GM12864 (cell line): ENCODE measurements at places on chromosomes 3 and 15.

GRCh38 chr15:58286523-58286922, 145.3 kb upstream of the LIPC start:
- DNase-seq = no peak

DNA sequence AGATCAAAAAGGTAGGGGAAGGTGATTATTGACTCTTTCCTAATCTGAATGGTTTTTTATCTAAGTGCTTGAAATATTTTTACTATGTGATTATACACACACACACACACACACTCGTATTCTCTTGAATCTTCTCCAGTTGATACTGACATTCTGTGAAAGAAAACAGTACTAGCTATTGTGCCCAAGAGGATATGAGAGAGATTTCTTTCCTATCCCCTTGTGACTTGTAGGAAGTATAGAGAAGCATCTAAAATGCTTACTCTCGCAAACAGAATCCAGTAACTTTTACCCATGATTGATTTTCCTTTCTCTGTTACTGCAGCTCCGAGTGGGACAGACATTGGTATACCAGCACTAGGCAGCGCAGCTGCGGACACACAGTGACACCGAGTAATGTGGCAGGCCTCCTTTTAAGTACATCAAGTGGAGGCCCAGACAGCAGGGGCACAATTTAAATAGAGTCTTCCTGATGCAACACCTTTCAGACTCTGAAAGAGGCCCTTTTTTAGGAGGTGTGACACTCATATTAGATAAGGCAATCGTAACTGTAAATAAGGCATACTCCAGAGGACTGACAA, 421.0 kb upstream of the CNTN4 start:
- no peak for DNase-seq

- DNase-seq = no peak
Observed at GRCh38 chr15:32007355-32007960, 22.9 kb upstream of the CHRNA7 start.

GRCh38 chr3:8164145-8164544, 337.5 kb upstream of the LMCD1 start:
- DNase-seq = no peak

GRCh38 chr3:149493315-149494021, 19.0 kb downstream of the TM4SF4 start:
- no peak for DNase-seq

DNA sequence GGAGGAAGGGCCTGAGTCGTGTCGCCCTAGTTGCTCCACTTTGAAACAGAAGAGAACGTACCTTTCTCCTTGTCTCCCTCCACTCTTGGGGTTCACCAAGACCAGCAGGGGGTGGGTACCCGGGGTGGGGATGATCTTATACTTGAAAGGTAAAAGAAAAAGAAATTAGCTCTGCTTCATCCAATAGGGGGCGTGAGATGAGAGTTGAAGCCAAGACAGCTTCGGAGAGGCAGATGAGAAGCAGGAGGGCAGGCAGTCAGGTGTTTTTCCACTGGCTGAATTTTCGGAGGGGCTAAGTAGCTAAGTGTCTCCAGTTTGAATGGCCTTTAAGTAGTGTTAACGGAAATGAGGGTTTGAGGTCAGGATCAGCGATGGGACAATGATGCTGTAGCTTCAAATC, 100.4 kb downstream of the DGKG start:
- DNase-seq = no peak

DNA sequence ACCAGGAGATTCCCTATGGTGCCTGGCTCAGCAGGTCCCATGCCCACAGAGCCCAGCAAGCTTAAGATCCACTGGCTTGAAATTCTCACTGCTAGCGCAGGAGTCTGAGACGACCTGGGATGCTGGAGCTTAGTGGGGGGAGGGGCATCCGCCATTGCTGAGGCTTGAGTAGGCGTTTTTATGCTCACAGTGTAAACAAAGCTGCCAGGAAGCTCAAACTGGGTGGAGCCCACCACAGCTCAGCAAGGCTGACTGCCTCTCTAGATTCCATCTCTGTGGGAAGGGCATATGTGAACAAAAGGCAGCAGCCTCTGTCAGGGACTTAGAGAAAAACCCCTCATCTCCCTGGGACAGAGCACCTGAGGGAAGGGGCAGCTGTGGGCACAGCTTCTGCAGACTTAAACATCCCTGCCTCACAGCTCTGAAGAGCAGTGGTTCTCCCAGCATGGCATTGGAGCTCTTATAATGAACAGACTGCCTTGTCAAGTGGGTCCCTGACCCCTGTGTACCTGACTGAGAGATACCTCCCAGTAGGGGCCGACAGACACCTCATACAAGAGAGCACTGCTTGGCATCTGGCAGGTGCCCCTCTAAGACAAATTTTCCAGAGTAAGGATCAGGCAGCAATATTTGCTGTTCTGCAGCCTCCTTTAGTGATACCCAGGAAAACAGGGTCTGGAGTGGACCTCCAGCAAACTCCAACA, 231.5 kb upstream of the SETMAR start:
- DNase-seq = no peak

DNA sequence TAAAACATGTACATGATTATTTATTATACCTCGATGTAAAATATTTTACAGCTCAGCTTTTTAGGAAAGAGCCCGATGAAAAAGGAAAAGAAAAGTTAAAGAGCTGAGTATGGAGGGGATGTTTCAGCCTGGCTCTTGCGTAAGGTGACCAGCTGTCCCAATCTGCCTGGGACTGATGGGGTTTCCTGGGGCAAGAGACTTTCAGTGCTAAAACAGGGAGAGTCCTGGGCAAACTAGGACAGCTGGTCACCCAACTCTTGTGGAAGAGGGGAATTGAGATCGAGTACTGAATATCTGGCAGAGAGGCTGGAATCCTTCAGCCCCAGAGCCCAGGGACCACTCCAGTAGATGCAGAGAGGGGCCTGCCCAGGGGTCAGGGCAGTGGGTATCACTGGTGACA, 21.0 kb downstream of the DUOX2 start:
- no peak for DNase-seq

DNA sequence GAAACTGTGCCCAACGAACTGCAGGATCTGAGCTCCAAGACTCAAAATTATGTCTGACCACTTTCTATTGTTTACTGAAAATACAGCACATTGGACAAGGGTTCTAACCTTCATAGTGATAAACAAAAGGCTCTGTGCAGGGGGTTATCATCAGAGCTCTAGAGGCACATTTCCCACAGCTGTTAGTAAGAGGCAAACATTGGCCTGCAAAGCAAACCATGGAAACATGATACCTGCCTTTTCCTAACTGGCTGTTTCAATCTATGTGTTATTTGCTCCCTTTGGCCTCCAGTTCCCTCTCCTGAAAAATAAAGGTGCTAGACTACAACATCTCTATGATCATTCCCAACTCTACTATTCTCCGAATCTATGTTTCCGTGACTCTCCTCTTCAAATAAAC, 159.7 kb upstream of the ARHGEF26 start:
- DNase-seq = no peak

- DNase-seq = no peak
Observed at GRCh38 chr15:35557544-35557943, 11.6 kb upstream of the DPH6 start.

DNA sequence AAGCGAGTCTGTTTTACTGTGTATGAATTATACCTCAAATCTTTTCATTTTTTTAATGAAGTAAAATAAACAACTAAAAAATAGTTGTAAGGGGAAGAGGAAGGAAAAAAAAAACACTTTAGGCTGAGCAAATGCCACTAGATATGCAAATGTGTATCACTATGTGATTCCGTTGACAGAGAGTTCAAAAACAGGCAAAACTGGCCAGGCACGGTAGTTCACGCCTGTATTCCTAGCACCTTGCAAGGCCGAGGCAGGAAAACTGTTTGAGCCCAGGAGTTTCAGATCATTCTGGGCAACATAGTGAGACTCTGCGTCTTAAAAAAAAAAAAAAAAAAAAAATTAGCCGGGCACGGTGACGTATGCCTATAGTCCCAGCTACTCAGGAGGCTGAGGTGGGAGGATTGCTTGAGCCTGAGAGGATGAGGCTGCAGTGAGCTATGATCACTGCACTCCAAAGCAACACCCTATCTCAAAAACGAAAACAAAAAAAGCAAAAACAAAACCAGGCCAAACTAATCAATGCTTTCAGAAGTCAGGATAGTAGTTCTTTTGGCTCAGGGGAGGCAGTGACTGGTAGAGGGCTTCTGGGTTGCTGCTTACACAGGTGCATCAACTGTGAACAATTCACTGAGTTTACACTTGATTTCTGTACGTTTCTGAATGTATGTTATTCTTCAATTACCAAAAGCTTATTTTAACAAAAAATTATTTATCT, 7.4 kb downstream of the PRC1 start:
- no peak for DNase-seq

DNA sequence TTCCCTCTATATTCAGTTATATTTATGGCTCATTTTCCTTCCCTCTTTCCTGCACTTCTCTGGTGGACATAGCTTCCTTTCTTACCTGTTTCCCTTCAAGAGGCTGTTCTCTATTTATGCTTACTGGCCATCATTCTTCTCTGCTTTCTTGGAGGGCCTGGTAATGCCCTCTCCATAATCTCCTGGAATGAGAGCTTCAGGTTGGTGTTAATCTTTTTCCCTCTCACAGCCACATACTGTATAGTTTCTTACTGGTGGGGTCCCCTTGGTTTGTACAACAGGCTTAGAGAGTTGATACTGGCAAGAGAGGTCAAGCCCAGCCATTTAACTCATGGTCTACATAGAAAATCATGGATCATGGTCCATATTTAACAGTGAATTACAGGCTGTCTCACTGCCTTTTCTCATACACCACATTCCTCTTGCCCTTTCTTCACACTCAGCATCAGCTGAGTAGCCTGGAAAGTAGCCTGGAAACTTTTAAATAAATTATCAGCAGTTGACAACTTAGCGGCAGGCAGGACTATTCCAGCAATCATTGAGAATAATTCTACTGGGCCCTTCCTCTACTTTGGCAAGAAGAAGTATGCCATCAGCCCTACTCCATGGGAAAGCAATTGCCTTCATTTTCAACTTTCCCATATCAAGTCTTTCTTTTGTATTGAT, 38.0 kb upstream of the DPH6 start:
- no peak for DNase-seq

- no peak for DNase-seq
Observed at GRCh38 chr3:120170223-120170622, 76.0 kb upstream of the GSK3B start.

DNA sequence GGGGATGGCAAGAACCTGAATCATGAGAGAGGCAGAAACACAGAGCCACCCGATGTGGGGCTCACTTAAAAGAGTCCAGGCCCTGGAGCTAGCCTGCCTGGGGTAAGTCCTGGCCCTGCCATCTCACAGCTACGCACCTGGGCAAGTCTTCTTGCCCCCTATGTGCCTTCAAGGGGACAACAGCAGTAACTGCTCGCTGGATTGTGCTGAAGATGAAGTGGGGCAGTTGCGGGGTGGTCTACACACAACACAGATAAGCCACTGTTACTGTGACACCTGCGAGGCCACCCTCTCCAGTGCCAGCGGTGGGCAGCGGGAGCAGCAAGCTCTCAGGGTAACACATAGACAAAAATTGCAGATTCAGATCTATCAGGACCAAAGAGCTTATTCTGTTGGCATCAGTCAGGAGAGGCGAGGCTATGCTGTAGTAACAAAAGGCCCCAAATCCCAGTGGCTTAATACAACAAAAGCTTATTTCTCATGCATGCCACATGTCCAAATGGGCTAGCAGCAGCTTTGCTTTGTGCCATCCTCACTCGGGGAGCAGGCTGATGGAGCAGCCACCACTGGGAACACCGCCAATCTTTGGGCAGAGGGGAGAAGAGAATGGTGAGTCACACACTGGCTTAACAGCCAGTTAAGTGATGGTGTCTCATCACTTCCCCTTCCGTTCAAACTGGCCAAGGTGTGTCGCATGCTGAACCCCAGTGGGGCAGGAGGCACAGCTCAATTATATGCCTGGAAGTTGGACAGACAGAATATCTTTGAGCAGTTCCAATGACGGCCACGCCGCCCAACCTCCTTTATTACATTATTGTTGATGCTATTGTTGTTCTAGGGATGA, 78.3 kb downstream of the WNT7A start:
- no peak for DNase-seq

DNA sequence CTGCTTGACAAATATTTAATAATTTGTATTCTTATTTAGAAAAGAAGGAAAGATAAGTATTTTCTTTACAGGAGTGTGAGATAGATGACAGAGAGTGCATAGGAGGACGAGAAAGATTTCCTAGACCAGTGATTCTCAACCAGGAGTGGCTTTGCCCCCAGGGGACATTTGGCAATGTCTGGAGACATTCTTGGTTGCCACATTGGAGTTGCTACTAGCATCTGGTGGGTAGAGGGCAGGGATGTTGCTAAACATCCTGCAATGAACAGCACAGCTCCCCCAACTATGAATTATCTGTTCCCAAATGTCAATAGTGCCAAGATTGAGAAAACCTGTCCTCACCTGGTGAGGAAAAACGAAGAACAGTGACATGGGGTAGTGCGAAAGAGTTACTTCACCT, 30.8 kb upstream of the MINAR1 start:
- DNase-seq = no peak

- no peak for DNase-seq
Observed at GRCh38 chr3:40546816-40547215, 22.1 kb downstream of the ZNF621 start.

DNA sequence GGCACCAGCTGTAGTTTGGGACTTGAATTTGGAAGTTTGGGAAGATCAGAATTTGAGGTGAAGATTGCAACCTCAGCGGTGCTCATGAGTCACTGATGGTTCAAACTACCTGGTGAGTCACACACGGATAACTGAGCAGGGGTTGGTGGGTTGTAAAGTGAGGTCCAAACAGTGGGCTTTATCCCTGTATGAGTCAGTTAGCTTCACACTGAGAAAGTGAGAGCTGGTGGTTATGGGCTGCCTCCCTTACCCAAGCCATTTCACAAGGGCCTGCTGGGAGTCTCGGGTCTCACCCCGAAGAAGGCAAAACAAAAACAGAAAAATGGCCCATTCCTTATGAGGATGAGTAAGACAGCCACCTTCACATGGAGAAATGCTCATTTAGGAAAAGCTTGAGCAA, 77.0 kb downstream of the ITGA11 start:
- no peak for DNase-seq

DNA sequence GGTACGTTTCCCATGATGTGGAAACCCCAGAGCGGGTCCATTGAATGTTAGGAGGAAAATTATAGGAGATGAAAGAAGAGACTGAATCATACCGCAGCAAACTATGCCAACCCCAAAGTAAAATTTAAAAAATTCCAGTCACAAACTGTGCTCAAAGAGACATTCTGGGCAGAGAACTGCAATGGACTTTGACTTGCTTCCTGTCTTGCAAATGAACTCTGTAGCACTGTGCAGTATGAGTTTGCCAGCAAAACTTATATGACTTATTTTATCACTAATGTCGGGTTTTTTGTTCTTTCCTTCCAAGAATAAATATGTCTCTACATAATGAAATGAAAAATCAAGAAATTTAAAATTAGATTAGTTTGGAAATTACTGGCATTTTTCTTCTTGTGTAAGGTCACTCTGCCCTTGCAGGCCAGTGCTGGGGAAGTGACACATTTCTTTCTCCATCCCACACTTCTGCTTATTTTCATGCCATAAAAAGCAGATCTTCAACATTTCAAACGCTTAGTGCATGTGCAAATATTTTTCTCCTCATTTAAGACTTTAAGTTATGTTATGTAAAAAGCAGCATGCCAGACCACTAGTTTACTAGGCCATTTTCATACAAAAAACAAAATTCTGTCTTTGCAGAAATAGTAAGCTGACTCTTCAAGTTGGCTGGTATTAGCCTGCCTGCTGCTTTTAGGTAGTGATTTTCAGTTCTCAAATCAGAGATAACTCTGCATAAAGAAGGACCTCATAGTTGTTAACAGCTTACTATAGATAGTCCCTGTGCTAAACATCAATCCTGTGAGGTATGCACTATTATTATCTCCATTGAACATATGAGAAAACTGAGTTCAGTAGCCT, 32.2 kb upstream of the SSR3 start:
- no peak for DNase-seq
